Endodermal cell (in vitro differentiated cells): ENCODE measurements at places on chromosomes 16 and 17. TPM values are rescaled to one million over a fixed set of nuclear protein-coding genes. Genes with fewer than 3 reads are reported as not detected.

GRCh38 chr17:10171581-10171981 lies 26.8 kb downstream of the GAS7 start:
- no peaks in the 10 kb centered on the region for H3K36me3 ChIP-seq
- no peak overlapping the region for H3K27ac ChIP-seq
- H3K4me3 ChIP-seq = no peak overlapping the region
- peaks cover 10% of the 10 kb centered on the region for H3K4me1 ChIP-seq
- DNase-seq = no peak

DNA sequence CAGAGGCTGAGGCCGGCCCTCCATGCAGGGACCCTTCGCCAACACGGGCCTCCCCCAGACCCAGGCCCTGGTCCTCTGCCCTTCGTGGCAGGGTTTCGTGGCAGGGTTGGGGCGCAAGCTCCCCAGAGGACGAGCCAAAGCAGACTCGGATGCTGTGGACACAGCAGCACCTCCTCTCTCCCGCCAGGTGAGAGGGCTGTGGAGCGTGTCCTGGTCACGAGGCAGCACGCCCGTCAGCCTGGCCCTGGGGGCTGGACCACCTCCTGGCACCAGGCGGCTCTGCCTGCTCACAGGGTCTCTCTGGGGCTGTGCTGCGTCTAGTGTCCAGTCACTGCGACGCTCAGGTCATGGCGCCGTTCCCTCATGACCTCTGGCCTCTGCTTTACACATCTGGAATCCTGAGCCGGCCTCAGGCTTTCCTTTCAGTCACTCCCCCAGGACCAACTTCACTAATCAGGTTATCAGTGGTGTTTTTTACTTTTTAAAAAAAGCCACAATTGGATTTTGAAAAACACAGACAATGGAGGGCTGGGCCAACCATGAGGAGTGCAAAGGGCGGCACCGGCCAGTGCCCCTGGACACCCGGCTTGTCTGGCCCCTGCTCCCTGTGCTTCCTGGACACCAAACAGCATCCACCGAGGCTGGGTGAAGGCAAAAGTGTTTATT lies 5.4 kb downstream of the NDUFAF8 start:
- H3K4me1 ChIP-seq = no peaks in the 10 kb centered on the region
- no peak overlapping the region for H3K4me3 ChIP-seq
- peaks cover 6% of the 10 kb centered on the region for H3K36me3 ChIP-seq

GRCh38 chr16:83338941-83339340 lies 468.8 kb upstream of the HSBP1 start:
- no peaks in the 10 kb centered on the region for H3K27me3 ChIP-seq
- no peak overlapping the region for H3K27ac ChIP-seq
- H3K36me3 ChIP-seq = no peaks in the 10 kb centered on the region

DNA sequence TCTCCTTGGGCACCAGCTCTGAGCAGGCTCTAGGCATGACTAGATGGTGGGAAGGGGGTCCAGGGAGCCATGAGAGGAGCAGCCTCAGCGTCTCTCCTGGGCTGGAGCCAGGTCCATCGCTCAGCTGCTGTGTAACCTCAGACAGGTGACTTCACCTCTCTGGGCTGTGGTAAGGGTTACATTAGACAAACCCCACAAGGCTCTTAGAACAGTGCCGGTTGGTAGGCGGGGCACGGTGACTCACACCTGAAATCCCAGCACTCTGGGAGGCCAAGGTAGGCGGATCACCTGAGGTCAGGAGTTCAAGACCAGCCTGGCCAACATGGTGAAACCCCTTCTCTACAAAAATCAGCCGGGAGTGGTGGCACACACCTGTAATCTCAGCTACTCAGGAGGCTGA lies 18.1 kb upstream of the NPTX1 start:
- DNase-seq = no peak
- H3K27ac ChIP-seq = no peak overlapping the region
- H3K36me3 ChIP-seq = no peaks in the 10 kb centered on the region
- no peak overlapping the region for H3K4me3 ChIP-seq
- no peaks in the 10 kb centered on the region for H3K27me3 ChIP-seq

DNA sequence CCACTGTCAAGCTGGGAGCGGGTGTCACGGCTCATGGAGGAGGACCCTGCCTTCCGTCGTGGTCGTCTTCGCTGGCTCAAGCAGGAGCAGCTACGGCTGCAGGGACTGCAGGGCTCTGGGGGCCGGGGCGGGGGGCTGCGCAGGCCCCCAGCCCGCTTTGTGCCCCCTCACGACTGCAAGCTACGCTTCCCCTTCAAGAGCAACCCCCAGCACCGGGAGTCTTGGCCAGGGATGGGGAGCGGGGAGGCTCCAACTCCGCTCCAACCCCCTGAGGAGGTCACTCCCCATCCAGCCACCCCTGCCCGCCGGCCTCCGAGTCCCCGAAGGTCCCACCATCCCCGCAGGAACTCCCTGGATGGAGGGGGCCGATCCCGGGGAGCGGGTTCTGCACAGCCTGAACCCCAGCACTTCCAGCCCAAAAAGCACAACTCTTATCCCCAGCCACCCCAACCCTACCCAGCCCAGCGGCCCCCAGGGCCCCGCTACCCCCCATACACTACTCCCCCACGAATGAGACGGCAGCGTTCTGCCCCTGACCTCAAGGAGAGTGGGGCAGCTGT lies 11.6 kb downstream of the SLC52A1 start:
- H3K4me3 ChIP-seq = no peak overlapping the region
- no peaks in the 10 kb centered on the region for H3K4me1 ChIP-seq
- H3K27me3 ChIP-seq = no peaks in the 10 kb centered on the region

DNA sequence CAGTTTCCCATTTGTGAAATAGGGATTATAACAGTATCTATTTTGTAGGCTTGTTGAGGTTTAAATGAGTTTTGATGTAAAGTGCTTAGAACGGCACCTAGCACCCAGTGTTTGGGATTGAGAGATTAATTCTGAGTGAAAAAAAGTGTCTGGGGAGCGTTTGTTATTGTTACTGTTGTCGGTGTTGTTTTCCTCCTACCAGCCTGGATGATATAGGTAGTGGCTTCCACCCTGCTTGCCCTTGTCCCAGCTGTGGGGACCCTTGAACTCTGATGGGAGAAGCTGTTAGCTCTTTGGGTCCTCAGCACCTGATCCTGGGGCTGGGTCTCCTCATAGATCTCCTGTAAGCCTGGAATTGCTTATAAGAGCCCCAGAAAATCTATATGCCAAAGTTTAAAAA lies 4.9 kb downstream of the FMNL1 start:
- no peak overlapping the region for H3K4me3 ChIP-seq
- H3K27ac ChIP-seq = no peak overlapping the region
- peaks cover 29% of the 10 kb centered on the region for H3K27me3 ChIP-seq
- H3K4me1 ChIP-seq = no peaks in the 10 kb centered on the region

GRCh38 chr17:73313526-73314127 lies 1.8 kb upstream of the CDC42EP4 start:
- H3K27ac ChIP-seq = no peak overlapping the region
- no peak overlapping the region for H3K4me3 ChIP-seq
- peaks cover 17% of the 10 kb centered on the region for H3K4me1 ChIP-seq
- H3K27me3 ChIP-seq = no peaks in the 10 kb centered on the region
- peaks cover 1% of the 10 kb centered on the region for H3K36me3 ChIP-seq

GRCh38 chr17:10836966-10837590 lies 809 bp downstream of the PIRT start:
- no peak overlapping the region for H3K4me3 ChIP-seq
- DNase-seq = no peak
- no peaks in the 10 kb centered on the region for H3K27me3 ChIP-seq
- H3K27ac ChIP-seq = no peak overlapping the region
- H3K4me1 ChIP-seq = no peaks in the 10 kb centered on the region

Gene SEPTIN12
- 0.34 to 0.73 TPM in 2 of 3 replicates, not detected in the other for total RNA-seq

Gene KATNIP
- 24.2 to 39.5 TPM (median 33.6 TPM) in 3 replicates for total RNA-seq

Gene NACA2
- total RNA-seq = not detected in 3 replicates

Gene CACNG5
- total RNA-seq = 0.95 and 1.8 TPM in 2 replicates

Gene ALOX15B
- total RNA-seq = 2.7 TPM in 1 of 3 replicates, not detected in the others

Gene SLC13A2
- total RNA-seq = not detected in 3 replicates

Gene SCIMP
- total RNA-seq = not detected in 2 replicates
